ENCODE measurements at places on chromosomes 1 and 21. TPM values are rescaled to one million over a fixed set of nuclear protein-coding genes. Genes with fewer than 3 reads are reported as not detected.

LCE1E gene
- not detected for total RNA-seq

OR2T2 gene
- not detected for total RNA-seq

- no peak for DNase-seq
- H3K27ac ChIP-seq = no peak overlapping the region
- no peaks in the 10 kb centered on the region for H3K36me3 ChIP-seq
- H3K4me1 ChIP-seq = no peaks in the 10 kb centered on the region
- no peaks in the 10 kb centered on the region for H3K27me3 ChIP-seq
Measured at GRCh38 chr1:162835157-162835899, 25.6 kb downstream of the CCDC190 start.

GRCh38 chr1:10014016-10014415 lies 17.0 kb downstream of the RBP7 start:
- DNase-seq = no peak
- H3K27ac ChIP-seq = no peak overlapping the region
- no peaks in the 10 kb centered on the region for H3K36me3 ChIP-seq
- no peaks in the 10 kb centered on the region for H3K4me1 ChIP-seq

DNA sequence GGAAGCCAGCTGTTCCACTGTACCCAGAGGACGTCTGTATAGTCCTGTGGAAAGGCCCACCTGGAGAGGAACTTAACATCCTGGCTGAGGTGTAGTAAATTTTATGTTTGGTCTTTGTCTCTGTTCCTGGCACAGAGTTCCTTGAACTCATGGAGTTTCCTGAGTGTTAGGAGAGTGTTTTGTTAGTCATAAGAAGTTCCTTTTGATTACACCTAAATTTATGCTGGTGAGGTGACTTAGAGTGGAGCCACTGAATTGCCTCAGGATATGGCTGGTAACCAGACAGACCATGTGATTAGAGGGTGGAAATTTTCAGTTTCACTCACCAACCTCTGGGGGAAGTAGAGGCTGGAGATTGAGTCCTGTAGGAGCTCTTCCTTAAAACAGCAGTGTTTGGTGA lies 57.9 kb downstream of the RASAL2 start:
- H3K4me3 ChIP-seq = no peak overlapping the region
- no peak for DNase-seq
- H3K27me3 ChIP-seq = no peaks in the 10 kb centered on the region
- H3K36me3 ChIP-seq = no peaks in the 10 kb centered on the region
